Subcutaneous preadipocyte (primary cell): ENCODE measurements at places on chromosomes 2 and 18. TPM values are rescaled to one million over a fixed set of nuclear protein-coding genes. Genes with fewer than 3 reads are reported as not detected.

Gene SYT4
- not detected in 2 replicates for total RNA-seq

Gene TSPYL6
- total RNA-seq = not detected in 2 replicates

Gene TGFA
- total RNA-seq = not detected in 2 replicates

Gene ZNF892
- 4.4 and 5.3 TPM in 2 replicates for total RNA-seq
